ENCODE measurements at places on chromosomes 12 and 14.
A peak's percentile ranks its signal among the peaks of the same experiment; 100 is the strongest.

- no peak for DNase-seq
Observed at GRCh38 chr12:93059925-93060665, 131.0 kb upstream of the EEA1 start.

DNA sequence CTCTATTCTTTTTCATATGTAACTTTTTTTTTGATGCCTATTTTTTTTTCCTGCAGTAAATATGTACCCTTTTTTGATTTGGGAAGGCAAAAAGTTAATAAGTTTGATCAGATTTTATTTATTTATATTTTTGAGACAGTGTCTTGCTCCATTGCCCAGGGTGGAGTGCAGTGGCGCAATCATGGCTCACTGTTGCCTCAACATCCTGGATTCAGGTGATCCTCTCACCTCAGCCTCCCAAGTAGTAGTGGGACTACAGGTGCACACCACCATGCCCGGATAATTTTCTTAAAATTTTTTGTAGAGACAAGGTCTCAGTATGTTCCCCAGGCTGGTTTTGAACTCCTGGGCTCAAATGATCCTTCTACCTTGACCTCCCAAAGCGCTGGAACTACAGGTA, 79.1 kb downstream of the HEATR5A start:
- DNase-seq = no peak

DNA sequence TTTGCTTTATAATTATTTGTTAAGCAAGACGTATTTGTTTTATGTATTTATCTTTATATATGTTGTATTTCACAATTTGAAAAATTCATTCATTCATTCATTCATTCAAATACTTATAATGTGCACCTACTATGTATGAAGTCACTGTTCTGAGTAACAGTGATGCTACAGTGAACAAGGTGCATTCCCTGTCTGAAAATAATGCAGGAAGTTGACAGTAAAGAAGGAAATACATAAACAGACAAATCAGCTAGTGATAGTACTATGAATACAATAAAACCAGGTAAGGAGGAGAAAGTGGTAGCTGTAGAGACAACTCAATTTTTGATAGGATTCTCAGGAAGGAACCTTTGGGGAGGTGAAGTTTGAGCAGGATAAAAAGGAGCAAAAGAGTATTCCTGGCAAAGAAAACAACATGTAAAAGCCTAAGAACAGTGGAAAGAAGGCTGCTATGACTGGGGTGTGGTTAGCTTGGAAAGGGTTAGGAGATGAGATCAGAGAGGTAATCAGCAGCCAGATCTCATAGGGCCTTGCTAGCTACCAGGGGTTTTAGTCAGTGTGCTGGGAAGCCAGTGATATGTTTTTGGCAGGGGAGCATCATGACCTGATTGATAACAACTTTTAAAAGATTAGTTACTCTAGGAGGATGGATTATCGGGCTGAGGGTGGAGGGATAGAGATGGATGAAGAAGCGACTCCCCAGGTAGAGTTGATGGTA, 17.4 kb downstream of the BICDL1 start:
- no peak for DNase-seq

DNA sequence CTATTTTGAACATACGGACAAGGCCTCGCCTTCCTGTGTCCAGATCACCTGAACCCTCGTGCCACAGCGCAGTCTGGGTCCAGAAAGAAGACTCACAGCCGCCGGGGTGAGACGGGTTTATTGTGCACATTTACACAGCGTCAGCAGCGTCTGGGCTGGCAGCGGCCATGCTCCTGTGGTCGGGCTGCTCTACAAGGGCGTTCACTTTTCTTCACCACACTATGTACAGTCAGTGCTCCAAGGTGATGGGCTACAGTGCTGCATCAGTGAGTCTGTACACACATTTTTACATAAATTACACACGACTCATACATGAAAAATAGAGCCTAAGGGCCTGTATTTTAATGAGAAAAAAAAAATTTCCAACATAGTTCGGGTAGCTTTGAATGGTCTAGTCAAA, 18.0 kb downstream of the ZFYVE21 start:
- DNase-seq = no peak

- DNase-seq = peak; percentile 65
Observed at GRCh38 chr12:78898416-78898815, 33.8 kb downstream of the SYT1 start.

GRCh38 chr14:33408291-33408690, 469.6 kb downstream of the NPAS3 start:
- DNase-seq = no peak

DNA sequence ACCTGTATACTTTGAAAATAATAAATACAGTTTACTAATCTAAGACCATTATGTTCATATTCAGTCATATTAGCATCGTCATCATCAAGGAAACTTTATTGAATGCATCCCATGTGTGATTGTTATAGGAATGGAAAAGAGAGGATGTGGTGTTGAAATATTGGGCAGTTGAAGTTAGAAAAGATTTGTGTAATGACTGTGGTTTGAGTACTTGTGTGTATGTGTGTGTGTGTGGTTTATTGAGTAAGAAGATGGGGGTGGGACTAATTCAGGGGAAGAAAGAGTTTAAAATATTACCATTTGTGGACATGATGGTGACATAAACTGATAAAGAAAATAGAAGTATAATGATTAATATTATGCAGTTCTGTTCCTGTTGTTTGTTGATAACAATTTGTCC, 238.7 kb upstream of the SEL1L start:
- DNase-seq = no peak

DNA sequence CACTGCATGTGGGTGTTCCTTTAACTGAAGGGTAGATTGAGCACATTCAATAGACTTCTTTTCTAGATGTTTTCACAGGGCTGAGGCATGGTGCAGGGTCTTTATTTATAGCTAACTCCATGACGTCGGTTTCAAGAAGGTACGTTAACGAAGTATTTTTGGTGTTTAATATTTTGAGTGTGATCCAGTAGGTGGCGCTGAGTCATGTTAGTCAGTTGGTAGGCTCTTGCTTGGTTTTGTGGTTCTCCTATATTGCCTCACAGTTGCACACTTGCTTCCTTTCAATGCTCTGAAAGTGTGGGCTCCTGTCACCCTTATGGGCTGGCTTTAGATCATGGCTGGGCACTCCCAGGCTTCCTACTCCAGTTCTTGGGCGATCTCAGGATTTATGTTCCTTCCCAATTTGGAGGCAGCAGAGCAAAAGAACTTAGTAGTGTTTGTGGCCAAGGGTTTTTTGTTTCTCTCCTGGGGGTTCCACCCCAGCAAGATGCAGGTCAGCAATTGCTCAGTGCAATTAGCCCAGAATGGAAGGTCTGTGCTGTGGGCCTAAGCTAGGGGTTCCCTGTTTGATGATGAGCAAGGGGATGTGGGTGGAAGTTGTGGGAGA, 471.6 kb upstream of the FOXG1 start:
- peak; percentile 25 for DNase-seq

GRCh38 chr14:40850191-40850590, 756.5 kb upstream of the LRFN5 start:
- DNase-seq = no peak

- DNase-seq = no peak
Observed at GRCh38 chr12:120960657-120961056, 17.7 kb upstream of the HNF1A start.

- no peak for DNase-seq
Observed at GRCh38 chr12:6205761-6206160, 5.6 kb downstream of the CD9 start.

GRCh38 chr12:100493396-100494012, 19.8 kb downstream of the NR1H4 start:
- DNase-seq = no peak

GRCh38 chr12:133010657-133011297, 24.6 kb downstream of the ZNF26 start:
- no peak for DNase-seq

GRCh38 chr12:77940011-77940423, 109.3 kb downstream of the NAV3 start:
- no peak for DNase-seq

DNA sequence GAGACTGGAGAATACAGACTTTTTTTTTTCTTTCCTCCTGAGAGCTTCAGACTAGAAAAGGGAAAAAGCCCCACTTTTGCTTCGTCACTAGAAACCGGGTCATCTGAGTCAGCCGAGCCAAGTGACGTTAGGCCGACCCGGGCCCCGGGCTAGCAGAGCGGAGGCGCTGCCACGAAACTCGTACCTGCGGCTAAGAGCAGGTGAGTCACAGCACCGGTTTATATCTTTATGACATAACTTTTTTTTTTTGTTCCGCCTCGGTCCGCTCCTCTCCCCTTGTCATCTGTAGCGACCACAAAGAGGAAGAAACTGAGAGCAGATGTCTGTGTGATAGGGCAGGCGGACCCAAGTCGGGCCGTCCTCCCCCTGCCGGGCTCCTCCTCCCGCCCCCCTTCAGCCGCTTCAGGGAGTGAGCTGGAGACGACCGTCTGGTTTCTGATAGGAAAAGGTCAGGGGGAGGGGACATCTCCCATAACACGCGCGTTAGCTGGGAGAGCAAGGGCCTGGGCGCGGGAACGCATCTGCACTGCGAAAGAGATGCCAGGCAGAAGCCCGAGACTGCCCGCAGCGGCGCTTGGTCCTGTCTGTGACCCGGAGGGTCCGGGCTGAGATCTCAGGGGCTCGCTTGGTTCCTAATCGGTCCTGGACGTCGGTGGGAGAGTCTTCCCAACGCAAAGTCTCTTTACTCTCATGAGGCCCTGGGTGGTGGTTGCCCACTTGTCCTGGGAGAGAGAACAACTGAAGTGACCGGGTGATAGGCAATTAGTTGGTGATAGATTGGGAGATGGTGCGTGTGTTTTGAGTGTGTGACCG, 586 bp downstream of the TTC6 start:
- peak; percentile 98 for DNase-seq

DNA sequence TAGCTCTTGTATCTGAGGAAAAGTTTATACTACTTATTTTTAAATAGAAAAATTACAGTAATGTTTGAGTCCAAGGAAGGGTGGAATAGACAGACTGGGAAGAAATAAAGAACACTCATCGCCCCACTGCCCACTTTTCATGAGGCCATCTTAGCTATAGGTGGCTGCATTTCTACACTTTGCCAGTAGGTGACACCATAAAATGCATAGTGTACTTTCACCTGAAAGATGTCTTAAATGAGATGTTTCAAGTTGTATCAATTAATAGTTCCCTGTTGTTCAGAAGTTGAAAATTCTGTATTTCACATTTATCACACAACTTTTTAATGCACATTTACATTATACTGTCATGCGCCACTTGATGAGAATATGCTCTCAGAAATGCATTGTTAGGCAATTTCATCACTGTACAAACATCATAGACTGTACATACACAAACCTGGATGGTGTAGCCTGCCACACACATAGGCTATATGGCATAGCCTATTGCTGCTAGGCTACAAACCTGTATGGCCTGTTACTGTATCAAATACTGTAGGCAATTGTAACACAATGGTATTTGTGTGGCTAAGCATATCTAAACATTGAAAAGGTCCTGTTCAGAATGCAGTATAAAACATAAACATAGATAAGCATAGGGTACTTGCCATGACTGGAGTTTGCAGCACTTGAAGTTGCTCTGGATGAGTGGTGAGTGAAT, 27.6 kb downstream of the PMCH start:
- DNase-seq = no peak

DNA sequence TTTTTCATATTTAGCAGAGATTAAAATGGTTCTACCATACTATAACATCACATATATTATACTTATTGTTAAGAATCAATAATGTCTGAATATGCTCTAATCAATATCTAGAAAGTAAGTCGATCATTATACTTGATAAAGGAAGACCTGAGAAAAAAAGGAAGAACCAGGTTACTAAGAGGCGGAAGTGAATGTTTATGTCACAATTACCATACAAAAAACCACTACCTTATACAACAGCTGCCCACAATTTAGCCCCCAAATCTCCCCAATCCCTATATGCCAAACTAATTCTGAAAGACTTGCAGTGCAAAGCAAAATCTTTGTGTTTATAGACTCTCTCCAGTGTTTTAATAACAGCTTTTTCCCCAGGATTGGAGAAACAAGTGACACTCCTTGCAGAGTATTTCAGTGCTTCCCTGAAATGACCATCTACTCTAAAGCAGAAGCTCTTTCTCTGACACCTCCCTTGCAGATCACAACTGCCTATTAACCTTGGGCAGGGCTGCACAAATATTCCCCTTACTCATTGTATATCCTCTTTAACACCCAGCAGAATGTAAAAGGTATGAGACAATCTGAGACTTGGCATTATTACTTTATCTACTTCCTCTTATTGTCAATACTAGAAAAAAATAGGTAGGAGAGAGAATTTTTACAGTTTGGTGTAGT, 12.7 kb upstream of the SLC2A3 start:
- DNase-seq = no peak

GRCh38 chr14:102217987-102218421, 78.3 kb downstream of the WDR20 start:
- no peak for DNase-seq

DNA sequence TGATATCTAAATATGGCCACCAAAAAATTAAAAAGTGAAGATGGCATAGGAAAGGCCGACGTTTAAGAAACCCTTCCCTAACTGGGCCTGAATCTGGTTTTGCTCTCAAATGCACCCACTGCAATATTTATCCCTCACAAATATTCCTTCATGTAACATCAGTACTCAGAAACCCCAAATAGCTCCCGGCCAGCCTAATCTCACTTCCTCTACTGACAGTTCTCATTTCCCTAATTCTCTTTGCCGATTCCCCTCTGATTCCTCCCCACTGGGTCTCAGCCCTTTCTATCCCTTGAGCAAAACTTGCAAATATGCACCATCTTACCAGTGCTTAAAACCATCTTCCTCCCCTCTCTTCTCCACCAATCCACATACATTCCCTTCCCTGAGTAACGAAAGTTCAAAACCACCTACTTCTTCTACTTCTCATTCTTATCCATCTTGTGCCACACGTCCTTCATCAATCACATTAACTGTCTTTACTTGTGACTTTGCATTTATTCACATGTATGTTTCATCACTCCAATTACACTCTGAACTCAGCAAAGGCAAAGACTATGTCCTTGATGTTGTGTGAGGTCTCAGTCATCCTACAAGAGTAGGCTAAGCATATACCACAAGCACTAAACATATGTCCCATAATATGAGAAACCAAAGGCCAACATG, 23.1 kb downstream of the KCNK10 start:
- DNase-seq = no peak

DNA sequence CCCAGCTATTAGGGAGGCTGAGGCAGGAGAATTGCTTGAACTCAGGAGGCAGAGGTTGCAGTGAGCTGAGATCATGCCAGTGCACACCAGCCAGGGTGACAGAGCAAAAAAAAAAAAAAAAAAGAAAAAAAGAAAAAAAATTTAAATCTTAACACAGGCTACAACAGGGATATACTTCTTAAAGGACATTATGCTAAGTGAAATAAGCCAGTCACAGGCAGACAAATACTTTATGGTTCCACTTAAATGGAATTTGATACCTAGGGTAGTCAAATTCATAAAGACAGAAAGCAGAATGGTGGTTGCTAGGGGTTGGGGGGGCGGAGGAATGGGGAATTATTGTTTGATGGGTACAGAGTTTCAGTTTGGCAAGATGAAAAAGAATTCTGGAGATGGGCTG, 14.8 kb upstream of the PPTC7 start:
- DNase-seq = no peak

- no peak for DNase-seq
Observed at GRCh38 chr12:3552726-3553045, 61.7 kb downstream of the PRMT8 start.
